ENCODE measurements at places on chromosomes 2 and 18.

DNA sequence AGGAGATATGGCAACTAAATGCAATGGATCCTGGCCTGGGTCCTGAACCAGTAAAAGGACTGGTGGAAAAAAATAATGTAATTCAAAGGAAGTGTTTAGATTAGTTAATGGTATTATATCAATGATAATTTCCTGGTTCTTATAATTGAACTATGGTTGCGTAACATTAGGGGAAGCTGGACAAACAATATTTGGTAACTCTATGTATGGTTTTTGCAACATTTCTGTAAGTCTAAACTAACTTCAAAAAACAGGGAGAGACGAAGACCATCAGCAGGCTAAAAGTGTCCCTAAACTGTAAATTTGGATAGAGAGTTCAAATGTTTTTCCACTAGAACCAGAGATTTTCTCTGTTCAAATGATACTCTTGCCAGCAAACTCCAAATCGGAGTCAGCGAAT, 36.9 kb downstream of the KLF7 start:
- DNase-seq: no peak

DNA sequence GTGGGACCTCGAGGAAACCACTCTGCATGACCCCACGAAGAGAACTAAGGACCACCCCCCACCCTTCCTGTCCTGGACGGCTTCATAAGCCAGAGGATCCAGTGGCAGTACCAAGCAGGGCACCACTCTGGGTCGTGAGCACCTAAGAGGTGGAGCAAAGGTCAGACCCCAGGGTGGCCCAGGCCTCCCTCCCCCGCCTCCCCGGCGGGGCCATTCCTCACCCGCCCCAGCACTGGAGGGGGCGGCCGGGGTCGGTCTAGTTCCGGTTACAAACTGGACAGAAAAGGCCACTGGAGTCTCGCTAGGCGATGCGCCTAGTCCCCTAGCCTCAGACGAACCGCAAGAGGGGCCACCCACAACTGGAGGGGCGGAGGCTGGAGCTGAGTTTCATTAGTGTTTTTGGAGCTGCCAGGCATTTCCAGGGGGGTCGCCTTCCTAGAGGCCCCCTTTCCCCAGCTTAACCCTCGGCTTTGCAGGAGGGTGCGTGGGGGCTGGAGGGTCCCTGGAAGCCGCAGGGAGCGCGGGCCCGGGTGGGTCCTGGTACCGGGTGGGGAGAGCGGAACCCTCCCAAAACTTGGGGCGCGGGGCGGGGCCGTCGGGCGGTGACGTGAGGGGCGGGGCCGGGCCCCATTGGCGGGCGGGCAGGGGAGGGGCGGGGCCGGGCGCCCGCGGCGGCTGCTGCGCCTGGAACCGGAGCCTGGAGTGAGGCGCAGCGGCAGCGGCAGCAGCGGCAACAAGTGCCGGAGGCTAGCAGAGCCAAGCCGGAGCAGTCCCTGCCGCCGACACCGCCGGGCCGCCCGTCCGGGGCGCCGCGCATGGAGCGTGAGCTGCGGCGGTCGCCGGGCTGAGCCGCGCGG, at the start of gene B3GNT2:
Gene B3GNT2 (plus strand): TSS at position 695 of the 857 bp plus-strand sequence. CDS start 26,106 bp downstream, outside the sequence.
- DNase-seq: peak; percentile 74

GRCh38 chr18:33923980-33924379, 300.7 kb downstream of the NOL4 start:
- no peak for DNase-seq

- no peak for DNase-seq
Measured at GRCh38 chr2:70043252-70043875, 43.9 kb upstream of the PCBP1 start.

DNA sequence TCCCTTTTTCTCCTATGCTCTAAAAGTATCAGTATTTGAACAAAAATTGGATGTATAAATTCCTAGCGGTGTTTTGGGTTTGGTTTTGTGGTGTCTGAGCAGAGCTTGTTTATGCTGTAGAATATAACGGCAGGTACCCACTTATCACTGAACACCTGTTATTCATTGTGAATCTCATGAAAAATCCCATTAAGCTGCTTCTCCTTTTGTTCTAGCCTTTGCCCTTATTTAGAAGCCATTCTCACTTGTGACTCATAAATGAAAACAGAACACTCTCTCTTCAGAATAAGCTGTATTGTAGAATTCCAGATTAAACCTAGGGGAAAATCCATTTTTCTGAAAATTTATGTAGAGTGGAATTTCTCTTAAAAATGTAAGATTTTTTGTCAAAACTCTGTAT, 104.0 kb downstream of the PRPF40A start:
- no peak for DNase-seq

DNA sequence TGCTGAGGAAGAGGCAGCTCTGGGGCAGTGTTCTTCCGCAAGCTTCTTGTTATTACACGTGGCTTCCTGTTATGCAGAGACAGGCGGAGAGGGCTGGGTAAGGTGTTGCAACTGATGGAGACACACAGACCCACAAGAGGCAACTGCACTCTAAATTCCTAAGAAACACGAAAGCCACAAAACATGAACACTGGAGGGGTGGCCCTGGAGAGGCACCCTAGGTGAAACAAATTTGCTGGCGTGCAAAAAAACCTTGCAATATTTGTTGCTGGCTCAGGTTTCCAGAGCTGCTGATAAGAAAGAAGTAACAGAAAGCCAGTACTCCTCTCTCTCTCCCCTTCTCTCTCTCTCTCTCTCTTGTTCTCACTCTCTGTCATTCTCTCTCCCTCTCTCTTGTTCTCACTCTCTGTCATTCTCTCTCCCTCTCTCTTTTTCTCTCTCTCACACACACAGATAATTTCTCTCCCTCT, 31.8 kb downstream of the ARHGAP25 start:
- no peak for DNase-seq

DNA sequence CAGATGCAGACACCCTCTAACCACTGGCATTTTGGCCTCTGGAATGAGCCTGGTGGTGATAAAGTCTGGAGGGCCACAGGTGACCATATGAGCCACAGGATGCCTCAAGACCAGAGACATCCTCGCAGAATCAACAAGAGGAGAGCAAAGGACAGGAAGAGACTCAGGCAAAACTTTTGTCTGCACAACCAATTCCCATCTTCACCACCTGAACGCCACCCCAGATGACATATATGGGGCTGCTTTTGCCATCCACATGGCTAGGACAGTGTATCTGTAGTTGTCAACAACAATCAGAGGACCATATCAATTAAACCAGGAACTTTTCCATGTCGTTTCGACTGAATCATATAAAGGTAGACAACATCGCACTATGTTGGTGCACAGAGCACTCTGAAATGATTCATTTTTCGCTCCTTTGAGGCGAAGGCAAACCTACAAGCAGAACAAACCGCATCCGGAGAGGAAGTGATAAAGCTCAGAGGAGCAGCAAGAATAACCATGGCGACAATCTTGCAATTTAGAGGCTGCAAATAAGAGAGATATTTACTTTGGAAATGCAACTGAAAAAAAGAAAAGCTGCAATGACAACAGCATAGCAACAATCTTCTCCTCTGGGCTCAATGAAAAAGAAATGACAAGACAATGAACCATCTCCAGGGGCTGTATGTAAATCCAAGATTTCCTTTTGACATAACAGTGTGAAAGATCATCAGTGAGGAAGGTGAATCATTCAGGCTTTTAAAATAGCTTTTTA, 204.5 kb downstream of the ARL4C start:
- no peak for DNase-seq

- no peak for DNase-seq
Measured at GRCh38 chr2:171244466-171244969, 83.8 kb upstream of the TLK1 start.

- no peak for DNase-seq
Measured at GRCh38 chr2:28665041-28665704, 86.5 kb upstream of the PPP1CB start.

DNA sequence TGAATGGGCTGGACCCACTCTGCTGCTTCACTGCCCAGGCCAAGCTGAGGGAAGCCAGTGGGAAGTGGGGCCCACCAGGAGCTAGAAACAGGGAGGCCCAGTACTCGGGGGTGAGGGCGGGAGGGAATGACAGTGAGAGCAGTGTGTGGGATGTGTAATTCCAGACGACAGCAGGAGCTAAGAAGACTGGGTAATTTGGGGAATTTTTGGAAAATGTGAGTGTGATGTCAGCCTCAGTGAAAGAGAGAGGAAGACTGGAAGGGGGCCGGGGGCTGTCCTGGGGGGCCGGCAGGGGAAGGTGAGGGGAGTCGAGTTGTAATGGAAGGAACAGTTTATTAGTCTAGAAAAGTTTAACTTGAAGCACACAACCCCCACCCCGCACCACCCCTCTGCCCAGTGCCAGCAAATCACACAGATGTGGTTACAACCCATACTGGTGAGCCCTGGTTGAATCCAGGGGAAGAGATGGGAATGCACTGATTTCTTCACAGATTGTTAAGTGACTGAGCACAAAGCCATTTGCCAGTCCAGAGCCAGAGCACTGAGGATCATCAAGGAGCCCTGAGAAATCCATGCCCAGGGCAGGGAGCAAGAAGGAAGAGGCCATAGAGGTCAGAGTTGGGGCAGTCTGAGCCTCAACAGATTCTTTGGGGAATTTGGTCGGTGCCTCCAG, 76.7 kb upstream of the PKDCC start:
- no peak for DNase-seq

GRCh38 chr2:148207111-148207510, 186.2 kb downstream of the MBD5 start:
- no peak for DNase-seq

- no peak for DNase-seq
Measured at GRCh38 chr2:85156153-85156552, 23.0 kb downstream of the TCF7L1 start.

- no peak for DNase-seq
Measured at GRCh38 chr18:12026562-12026961, 45.3 kb downstream of the IMPA2 start.

DNA sequence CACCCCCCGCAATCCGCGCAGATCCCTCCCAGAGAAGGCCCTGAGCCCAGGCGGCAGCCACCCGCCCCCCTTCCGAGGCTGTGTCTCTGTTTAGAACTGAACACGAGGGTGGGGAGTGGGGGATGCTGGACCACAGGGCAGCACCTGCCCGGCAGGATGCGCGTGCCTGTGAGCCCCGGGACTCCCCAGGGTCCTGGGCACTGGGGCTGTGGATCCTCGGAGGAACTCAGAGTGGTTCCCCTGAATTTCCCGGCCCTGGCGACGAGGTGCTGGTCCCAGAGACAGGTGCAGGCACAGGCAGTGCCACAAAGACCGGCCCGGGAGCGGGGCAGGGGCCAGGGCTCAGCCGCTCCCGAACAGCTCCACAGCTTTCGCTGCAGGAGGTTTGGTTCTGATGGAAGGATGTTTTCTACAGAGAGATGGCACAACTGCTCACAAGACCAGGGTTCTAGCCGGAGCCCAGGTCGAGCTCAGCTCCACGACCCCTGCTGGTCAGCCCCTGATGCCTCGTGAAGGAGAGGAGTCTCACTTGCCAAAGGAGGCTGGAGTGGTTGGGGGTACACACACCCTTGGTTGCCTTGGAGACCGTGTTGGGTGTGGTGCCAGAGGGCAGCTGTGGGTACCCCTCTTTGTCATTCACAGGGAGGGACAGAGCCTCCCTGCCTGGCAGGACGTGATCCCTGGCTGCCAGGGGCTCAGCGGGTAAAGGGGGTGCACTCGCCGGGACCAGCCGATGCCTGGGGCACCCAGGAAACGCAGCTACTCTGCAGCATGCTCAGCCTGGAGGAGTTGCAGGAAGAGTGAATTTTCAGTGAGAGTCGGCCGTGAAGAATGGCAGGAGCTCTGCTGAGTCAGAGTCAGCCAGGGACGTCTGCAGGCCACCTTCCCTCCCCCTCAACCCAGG, 4.4 kb upstream of the NEU4 start:
- no peak for DNase-seq

- no peak for DNase-seq
Measured at GRCh38 chr18:75785206-75785605, 357.7 kb upstream of the SMIM21 start.

DNA sequence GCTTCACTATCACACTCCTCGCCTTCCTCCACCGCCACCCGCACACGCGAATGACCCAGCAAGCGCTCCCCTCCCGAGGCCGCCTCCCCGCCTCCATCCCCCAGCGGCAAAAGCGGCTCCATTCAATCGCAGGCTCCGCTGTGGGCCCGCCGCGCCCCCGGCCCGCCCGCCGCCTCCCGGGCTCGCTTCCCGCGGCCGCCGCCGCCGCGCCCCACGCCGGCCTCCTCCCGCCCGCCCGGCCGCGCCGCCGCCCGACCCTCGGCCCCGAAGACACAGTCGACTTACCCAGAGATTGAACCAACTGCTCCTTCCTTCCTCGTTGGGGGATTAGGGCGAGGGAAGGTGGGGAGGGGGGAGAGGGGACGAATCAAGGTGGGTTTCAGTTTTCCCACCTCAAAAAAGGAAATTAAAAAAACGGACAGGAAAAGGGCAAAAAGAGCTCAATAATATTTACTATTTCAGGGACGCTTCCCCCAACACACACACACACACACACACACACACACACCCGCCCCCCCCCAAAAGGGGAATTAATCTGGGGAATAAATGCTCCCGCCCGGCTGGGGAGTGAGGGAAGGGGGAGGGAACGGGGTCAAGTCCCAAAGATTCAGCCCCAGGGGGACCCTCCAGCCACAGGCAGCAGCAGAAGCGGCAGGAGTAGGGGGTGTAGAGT, 743 bp downstream of the XPO1 start:
- DNase-seq: peak; percentile 33

DNA sequence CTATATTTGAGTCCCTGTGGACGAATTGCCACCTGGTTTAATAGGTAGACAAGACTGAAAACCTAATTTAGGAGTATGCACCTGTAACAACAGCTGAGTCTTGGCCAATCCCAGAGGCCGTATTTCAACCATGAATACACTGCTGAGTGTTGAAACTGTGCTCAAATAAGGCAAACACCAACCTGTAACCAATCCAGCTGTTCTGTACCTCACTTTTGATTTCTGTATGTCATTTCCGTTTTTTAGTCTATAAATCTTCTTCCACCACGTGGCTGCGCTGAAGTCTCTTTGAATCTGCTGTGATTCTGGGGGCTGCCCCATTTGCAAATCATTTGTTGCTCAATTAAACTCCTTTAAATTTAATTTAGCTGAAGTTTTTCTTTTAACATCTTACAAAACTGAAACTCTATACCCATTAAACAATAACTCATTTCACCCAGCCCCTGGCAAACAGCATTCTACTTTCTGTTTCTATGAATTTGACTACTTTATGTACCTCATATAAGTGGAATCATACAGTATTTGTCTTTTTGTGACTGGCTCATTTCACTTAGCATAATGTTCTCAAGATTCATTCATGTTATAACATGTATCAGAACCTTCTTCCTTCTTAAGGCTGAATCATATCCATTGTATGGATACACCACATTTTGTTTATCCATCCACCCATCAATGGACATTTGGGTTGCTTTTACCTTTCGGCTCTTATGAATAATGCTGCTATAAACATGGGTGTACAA, 7.5 kb upstream of the YPEL5 start:
- DNase-seq: no peak

DNA sequence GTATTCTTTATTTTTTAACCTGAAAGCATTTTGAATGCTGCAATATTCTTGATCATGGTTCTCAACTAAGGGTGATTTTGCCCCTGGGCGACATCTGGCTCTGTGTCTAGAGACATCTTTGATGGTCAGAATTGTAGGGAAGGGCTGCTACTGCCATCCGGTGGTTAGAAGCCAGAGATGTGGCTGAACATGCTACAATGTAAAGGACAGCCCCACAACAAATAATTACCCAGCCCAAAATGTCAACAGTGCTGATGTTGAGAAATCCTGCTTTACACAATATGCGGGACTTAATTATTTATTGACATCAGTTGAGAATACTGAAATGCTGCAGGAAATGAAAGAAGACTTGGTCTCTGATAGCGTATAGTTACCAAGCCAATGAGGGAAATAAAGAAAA, 37.5 kb upstream of the SERPINB2 start:
- DNase-seq: peak; percentile 8

Data from ACHN (cell line).